Activated T-cell treated with anti-CD3 and anti-CD28 coated beads for 24 hours (primary cell): ENCODE measurements at places on chromosomes 11 and 22.

DNA sequence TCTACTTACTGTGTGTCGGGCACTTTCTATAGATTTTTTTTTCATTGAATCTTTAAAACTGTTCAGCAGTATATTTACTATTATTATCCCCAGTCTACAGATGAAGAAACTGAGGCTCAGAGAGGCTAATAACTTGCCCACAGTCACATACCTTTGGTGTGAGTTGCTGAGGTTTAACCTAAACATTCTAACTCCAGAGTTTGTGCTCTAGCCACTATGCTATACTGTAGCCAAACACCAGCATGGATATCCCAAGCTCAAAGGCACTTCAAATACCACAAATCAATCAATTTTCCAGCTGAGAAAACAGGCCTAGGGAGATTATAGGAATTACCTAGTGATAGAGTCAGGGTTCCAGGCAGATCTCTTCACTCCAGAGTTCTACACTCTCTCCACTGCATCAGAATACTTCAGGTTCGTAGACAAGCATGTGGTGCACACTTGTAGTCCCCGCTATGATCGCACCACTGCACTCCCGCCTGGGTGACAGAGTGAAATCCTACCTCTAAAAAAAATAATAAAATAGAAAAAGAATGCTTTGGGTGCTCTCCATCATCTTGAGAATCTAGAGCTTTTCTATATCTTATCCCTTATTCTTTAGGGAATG lies 20.4 kb upstream of the UPB1 start:
- DNase-seq, result no peak

- DNase-seq, result peak; percentile 52
Observed at GRCh38 chr11:130213143-130213978, 53.8 kb downstream of the ST14 start.

DNA sequence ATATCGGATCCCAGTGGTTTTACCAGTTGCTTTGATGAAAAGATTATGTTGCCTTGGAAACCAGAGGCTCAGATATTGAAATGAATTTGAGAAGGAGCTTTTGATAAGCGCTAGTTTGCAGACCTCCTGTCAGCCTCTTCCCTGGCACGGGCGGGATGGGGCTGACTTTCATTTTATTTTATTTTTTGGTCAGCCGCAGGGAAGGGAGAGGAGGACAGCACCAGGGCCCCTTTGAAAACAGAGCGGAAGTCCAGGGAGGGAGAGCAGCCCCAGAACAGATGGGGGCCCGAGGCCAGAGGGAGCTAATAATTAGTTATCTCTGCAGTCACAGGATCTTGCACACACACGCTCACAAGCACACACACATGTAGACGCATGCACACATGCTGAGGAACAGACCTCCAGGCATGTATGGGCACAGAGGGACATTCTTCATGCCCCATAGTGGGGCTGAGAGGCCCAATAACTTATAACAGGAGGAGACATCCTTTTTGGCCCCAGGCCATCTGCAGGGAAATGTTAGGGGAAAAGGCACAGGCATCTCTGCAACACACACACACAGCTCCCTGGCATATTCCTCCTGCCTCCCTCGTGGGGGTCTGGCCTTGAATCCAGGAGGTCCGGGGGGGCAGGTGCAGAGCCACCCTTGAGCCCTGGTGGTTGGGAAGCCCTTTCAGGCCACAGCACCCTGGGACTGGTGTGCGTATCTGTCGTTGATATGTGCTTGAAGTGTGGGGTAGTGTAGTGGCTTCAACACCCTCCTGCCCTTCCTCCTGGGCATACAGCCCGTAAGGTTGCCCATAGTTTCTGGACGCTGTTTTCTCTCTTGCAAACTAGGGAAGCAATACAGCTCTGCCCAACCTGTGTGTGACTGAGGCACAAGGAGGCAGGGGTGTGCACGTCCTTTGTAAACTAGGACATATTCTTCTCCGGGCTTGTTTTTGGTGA lies 117.3 kb downstream of the CEP164 start:
- no peak for DNase-seq

DNA sequence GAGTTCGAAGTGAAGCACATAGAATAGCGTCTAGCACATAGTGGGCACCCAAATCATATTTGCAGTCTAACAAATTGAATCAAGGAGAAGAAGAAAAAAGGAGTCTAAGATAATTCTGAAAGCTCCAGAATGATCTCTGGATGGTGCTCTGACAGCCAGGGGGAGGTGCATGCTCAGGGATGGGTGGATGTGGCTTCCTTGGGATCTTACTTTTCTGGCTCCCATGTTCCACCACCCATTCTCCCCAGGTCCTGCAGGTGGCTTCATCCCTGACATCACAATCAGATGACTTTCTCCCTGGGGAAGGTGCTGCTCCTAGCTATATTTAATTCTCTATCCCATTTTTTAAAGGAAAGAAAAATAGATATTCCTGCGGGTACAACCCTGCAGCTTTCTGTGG lies 381.9 kb downstream of the CADM1 start:
- DNase-seq, result no peak

- DNase-seq, result no peak
Observed at GRCh38 chr11:37407461-37407860, 809.4 kb upstream of the RAG2 start.

DNA sequence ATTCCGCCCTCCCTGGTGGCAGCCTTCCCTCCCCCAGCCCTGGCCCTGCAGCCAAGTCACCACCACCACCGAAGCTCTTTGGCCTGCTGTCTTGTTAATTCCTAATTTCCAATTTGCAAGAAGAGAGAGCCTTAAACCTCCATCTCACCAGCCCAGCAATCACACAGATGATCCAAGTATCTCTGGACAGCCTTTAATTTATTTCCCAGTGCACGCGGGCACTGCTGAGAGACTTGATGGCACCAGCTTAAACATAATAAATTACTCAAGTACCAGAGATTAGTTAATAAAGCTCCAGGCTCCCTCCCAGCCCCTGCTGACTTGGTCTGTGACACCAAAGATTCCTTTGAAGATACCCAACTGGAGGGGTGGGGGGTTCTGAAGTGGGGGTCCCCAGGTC lies 494.7 kb downstream of the BUD13 start:
- no peak for DNase-seq

DNA sequence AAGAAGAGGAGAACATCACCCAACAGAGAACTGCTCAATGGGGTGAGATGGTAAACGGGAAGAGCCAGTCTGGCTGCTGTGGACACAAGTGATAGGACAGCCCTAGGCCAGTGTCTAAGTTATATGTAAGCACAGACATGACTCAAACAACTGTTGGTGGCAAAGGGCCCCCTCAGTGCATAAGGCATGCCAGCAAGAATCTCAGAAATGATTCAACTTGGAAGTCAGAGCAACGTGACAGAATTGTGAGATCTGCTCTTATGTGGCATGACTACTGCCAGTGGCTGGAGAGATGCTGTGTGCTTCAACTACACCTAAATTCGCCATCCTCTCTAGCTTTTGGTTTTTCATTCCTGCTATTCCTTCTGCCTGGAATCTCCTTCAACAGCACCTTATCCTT lies 7.4 kb downstream of the SLN start:
- DNase-seq, result no peak

GRCh38 chr22:45577746-45578523 lies 75.3 kb downstream of the FBLN1 start:
- peak; percentile 65 for DNase-seq

DNA sequence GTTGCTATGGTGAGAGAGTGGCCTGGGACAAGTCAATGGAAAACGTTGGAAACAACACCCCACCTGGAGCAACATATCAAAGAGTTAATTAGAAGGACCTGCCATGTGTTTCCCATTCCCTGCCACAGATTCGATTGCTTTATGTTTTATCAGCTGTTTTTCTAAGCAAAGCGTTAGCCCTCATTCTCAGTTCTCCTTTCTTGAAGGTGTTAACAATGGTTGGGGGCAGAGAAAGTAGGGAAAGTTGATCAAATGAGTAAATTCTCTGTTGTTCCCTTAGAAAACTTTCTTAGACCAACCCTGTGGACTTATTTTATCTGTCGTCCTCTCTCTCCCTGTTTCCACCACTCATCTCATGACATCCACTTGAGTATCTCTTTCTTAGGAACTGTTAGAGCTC lies 102.5 kb downstream of the ADAMTS15 start:
- no peak for DNase-seq

GRCh38 chr11:72238040-72238450 lies 5.9 kb downstream of the PHOX2A start:
- no peak for DNase-seq

DNA sequence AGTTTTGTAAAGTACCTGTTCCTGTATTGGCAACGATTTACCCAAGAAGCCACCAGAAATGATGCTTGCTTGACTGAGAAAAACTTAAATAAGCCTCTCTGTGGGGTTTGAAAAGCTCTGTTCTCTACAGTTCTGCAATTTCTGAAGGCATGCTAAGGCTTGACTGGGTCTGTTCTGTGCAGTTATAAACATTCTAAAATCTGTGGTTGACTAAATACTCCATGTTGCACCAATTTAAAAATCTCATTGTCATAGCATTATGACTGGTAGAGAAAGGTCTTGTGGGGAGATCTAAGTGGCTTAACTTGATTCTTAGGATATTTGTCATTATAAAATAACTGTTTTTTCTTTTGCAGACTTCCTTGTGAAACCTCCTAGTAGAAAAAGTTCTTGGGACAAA lies 73.7 kb downstream of the MTMR3 start:
- no peak for DNase-seq

DNA sequence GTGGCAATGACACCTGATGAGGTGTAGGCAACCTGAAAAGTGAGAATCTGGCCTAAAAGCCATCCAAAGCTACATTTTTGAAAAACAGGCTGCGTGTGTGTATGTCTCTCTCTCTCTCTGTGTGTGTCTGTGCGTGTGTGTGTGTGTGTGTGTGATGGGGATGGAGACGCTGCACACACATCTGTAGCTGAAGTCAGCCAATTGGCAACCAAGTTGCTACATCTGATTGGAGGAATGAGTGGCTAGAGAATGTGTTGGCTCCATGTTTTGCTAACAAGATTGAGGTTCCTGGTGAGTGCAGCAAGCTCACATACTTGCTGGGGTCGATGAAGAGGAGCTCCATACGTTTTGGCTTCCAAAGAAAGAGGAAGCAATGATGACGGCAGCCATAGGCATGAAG lies 311.4 kb upstream of the NCAM1 start:
- DNase-seq, result no peak

DNA sequence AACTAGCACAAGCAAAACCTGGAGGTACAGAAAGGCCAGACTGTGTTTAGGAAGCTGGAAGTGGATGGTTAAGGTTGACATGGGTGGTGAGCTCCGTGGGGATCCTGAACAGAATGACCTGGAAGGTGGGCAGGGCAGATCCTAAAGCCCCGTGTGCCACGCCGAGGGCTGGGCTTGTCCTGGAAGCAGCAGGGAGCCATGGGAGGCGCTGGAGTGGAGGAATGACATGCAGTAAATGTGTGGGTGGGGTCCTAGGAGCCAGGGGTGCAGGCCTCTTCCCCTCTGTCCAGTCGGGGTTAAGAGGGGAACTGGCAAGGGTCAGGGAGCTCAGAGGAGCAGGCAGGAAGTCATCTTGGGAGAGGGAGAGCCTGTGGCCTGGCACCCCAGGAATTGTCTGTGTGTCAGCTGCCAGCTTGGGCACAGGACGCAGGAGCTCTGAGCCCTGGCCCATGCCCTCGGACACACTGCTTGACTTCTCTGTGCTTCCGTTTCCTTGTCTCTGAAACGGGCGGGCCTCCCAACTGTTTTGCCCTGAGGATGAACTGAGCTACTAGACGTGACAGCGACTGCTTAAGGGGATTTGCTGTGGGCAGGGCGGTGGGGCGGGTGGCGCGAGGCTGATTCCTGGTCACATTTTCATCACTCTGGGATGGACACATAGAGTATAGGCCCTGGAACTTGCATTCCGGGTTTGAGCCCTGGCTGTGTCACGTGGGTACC lies 75.7 kb downstream of the MPPED1 start:
- no peak for DNase-seq
